ENCODE measurements at places on chromosomes 5 and 9.

- DNase-seq = no peak
These were observed 202.4 kb upstream of the PRDM9 start for GRCh38 chr5:23305055-23305454.

DNA sequence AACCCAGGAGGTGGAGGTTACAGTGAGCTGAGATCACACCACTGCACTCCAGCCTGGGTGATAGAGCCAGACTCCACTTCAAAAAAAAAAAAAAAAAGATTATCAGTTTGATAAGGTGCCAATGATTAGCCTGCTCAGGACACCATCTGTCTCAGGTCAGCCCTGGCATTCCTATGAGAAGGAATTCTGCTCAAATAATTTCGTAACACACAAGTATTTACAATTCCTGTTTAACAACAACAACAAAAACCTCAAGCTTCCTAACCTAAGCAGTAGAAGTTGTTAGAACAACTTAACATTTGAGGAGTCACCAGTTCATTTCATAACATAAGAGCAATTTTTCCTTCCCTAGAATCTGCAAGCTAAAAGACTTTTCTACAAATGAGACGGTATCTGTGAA lies 85.0 kb downstream of the LHFPL2 start:
- no peak for DNase-seq

GRCh38 chr5:21701317-21701716 lies 1151.8 kb downstream of the CDH12 start:
- no peak for DNase-seq

GRCh38 chr5:181204826-181205760 lies at the start of gene TRIM7:
Gene TRIM7, minus strand, starts transcription at chr5:181205196. Its CDS starts 86 bp downstream, at chr5:181205110.
- DNase-seq = no peak

- no peak for DNase-seq
These were observed 75.3 kb downstream of the FBXW11 start for GRCh38 chr5:171931163-171931562.

GRCh38 chr5:68849906-68850305 lies 243.9 kb upstream of the SLC30A5 start:
- DNase-seq = no peak

- DNase-seq = no peak
These were observed 63.5 kb downstream of the PTPDC1 start for GRCh38 chr9:94147776-94148175.

DNA sequence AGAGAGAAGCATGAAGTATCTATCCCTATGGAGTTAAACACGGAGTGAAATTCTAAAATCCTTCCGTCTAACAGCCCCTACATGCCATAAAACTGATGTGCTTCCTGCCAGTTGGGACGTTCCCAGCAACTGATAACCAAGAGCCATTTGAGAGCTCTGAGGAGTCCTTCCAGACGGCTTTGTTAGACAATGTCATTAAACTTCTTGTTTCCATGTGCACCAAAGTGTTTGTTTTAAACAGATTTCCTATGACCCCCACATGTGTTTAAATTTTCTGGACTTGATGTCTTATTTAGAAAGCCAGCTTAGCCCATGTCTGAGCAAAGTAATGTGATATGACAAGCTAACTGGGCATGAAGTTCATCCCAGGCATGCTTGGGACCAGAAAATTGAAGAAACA lies 57.2 kb upstream of the LPAR1 start:
- no peak for DNase-seq
